Left ventricle myocardium inferior (tissue), 1 donor: ENCODE measurements at places on chromosomes 13 and 19. TPM values are rescaled to one million over a fixed set of nuclear protein-coding genes. Genes with fewer than 3 reads are reported as not detected.

GRCh38 chr19:10517760-10518443 is 655 bp upstream of the S1PR5 start:
- DNase-seq = no peak

Gene TLE2
- 53.2 TPM for total RNA-seq

DNA sequence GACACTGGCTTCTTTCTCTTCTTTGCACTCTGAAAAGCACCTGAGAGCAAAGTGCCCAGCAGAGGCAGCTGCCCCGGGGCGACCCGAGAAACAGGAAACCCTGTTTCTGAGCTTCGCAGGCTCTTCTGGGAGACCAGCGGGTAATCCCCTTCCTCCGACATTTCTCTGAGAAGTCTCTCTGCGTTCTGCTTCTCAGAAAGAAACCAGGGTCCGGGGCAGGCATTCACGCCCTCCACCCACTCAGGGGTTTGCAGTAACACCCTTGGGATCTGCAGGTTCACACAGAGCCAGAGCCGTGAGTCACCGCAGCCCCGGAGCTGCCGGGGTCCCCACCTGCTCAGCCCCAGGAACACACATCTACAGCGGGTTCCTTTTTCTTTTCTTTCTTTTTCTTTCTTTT is 86.0 kb downstream of the GADD45B start:
- peak; percentile 8 for DNase-seq

DNA sequence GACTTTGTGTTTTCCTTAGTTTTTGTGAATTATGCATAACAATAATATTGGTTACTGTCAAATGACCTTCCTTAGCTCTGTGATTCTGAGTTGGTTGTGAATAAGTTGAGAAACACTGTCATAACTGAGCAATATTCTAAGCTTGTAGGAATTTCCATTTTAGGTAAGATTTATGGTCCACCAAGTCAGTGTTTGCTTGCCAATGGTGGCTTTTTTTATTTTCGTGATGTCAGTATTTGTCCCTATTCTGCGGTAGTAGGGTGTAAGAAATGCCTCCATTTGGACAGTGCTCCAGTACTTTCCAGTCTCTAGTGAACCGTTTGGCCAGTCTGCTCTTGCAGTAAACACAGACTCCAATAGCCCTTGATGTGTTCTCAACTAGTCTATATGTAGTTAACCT is 94.7 kb downstream of the FRY start:
- no peak for DNase-seq

DNA sequence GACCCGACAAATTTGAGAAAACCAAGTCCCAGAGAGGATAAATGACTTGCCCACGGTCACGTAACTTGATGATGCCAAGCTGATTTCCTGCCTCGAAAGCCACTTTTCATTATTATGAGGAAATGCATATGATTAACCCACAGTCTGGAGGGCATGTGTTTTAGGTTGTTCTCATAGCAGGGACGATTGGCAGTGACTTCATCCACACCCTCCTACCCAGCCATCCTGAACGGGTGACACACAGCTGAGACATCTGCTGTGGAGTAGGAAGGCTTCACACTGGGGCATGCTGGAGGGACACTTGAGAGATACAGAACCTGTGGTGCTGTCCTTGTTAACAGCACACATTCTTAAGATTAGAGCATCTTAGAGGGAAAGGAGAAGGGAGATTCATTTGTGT is 65.4 kb upstream of the WDFY2 start:
- DNase-seq = no peak
